Left lung (tissue), 14 donors: ENCODE measurements at places on chromosomes 4 and X. TPM values are rescaled to one million over a fixed set of nuclear protein-coding genes. Genes with fewer than 3 reads are reported as not detected.

- no peaks in the 10 kb centered on the region for H3K36me3 ChIP-seq
- H3K4me3 ChIP-seq, result no peak overlapping the region
- no peaks in the 10 kb centered on the region for H3K27me3 ChIP-seq
- DNase-seq, result no peak
- H3K27ac ChIP-seq, result no peak overlapping the region
Observed at GRCh38 chr4:101211146-101211553, 136.2 kb downstream of the PPP3CA start.

Gene OTC
- polyA plus RNA-seq, result 0.21 TPM

DNA sequence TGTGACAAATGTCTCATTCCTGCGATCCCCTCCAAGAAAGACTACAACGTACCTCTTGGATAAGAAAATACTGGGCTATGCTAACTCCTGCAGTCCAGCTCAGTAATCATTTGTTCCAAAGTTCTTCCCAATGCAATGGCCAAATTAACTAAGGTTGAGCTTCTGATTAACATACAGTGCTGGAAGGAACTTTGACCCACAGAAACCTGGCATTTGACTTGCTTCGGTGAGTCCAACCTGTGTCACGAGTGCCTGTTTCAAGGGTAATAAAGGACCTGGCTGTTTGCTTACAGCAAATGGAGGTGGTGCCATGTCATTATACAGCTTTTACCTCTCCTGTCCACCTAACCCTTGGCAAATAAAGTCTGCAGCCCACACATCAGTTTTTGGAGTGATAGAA is 83.2 kb downstream of the RBM47 start:
- peaks cover 56% of the 10 kb centered on the region for H3K4me1 ChIP-seq
- H3K4me3 ChIP-seq, result no peak overlapping the region
- no peaks in the 10 kb centered on the region for H3K27me3 ChIP-seq
- peak overlapping the region; percentile 59 for H3K27ac ChIP-seq
- H3K36me3 ChIP-seq, result no peaks in the 10 kb centered on the region

DNA sequence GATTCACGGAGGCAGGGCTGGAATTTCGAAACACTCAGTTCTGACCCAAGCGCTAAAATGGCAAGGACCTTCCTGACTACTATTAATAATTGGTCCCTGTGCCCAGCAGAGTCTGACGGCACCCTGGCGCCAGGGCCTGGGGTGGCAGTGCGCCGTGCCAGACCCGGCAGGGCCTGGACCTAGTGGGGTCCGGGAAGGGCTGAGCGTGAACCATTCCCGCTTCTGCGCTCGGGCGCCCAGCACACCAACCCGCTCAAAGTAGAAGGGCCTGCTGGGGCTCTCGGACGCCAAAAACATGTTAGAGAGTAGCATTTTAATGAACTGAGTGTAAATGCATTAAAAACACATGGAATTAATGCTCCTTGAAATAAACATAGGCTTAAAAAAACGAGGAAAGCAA is 346.7 kb upstream of the SFRP2 start:
- no peak for DNase-seq
- H3K4me1 ChIP-seq, result no peaks in the 10 kb centered on the region
- H3K27ac ChIP-seq, result no peak overlapping the region
- no peak overlapping the region for H3K4me3 ChIP-seq
- H3K27me3 ChIP-seq, result no peaks in the 10 kb centered on the region

DNA sequence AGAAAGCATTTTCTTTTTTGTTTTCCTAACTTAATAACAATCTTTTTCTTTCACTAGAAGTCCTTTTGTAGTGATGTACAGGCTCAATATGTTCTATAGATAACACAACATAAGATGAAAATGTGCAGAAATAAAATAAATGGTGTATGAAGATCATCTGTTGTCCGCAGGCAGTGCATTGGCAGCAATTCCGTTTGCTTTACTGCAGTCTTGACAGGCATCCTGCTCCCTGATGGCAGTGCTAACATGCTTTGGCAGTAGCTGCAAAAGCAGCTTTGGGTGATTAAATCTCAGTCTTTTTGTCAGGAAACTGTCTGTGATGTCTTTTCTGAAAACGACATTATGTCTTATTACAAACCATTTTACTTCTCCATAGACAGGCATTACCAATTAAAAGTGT is 131.4 kb downstream of the TRAM1L1 start:
- no peak for DNase-seq
- H3K27me3 ChIP-seq, result no peaks in the 10 kb centered on the region
- H3K4me3 ChIP-seq, result no peak overlapping the region
- H3K36me3 ChIP-seq, result no peaks in the 10 kb centered on the region

DNA sequence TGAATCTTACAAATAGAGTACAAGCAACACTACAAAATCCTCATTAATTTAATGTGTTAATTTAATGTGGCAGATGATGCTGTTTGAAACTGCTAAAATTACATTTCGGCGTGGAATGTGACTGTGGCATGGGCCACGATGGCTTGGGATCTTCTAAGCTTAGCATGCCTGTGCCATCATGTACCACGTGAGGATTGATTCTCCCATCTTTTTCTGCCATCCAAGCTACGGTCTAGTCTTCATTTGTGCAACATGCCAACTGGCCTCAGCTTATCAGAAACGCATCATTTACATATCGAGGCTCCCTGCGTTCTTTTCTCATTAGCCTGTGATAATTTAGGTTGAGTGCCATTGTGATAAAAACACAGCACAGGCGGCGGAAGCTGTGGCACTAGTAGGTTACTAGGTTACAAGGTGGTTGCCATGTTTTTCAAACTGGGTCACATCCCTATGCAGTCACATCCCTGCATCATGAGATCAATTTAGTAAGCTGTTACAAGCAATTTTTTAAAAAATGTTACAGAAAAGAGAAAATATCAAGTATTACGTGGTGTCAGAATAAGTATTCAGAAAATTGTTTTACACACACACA is 189.9 kb upstream of the RBPJ start:
- no peaks in the 10 kb centered on the region for H3K4me1 ChIP-seq
- H3K27me3 ChIP-seq, result no peaks in the 10 kb centered on the region
- no peak for DNase-seq
- no peak overlapping the region for H3K27ac ChIP-seq
